ENCODE measurements at places on chromosomes 11 and 22.

GRCh38 chr22:50548040-50548920 is 2.6 kb downstream of the KLHDC7B start:
- DNase-seq: no peak

GRCh38 chr22:26912655-26913345 is 255.4 kb downstream of the MIAT start:
- DNase-seq: no peak

DNA sequence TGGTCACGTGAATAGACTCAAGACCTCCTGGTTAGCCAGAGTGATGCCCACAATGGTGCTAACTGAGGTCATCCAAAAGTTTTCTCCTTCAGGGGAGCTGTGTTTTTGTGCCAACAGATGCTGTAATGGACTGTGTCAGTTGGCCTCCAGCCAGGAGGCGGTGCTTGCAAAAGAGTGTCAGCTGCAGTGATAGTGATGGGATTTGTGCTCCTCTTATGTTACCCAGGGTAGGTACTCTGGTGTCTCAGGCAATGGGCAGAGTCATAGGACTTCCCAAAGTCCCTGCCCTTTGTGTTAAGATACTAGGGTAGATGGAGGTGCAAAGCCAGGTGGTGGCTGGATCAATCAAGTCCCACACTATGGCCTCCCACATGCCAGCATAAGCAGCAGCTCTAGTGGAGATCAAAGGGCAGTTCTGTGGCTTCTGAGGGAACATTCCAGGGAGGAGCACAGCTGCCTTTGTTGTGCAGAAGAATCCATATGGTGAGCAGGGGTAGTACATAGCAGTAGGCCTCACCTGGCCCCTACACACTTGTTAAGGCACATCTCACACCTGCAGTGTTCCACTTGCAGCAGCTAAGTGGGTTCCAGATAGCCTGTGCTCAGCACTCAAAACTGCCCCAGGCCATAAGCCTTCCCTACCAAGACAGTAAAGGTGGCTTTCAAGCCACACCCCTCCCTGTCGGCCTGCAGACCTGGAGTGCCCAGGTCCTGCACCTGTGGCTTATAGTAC is 9.4 kb upstream of the FANCF start:
- no peak for DNase-seq

DNA sequence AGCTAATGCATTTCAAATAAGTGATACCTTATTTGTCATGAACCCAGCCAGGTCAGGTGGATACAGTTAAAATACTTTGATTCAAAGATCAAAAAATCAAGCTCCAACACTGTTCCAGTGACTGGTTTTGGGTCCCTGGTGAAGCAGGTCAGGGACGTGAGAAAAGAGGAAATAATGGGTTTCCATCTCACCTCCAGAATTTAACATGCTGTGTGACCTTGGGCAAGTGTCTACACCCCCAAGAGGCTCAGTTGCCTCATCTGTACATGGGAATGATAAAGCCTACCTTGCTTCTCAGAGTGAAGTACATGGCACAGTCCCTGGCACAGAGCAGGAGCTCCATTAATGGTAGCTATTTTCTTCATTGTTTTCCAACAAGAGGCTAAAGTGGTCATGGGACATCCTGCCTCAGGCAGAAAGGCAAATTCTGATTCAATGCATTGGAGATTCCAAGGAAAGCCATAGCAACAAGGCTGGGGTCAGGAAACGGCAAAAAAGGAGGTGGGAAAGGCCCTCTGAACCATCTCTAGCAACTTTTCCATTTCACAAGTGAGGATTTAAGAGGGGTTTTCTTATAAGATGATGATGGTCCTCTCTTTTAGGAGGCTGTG is 108.5 kb downstream of the CSNK2A3 start:
- DNase-seq: no peak

- no peak for DNase-seq
Measured at GRCh38 chr11:69540118-69541000, 58.9 kb downstream of the LINC01488 start.

DNA sequence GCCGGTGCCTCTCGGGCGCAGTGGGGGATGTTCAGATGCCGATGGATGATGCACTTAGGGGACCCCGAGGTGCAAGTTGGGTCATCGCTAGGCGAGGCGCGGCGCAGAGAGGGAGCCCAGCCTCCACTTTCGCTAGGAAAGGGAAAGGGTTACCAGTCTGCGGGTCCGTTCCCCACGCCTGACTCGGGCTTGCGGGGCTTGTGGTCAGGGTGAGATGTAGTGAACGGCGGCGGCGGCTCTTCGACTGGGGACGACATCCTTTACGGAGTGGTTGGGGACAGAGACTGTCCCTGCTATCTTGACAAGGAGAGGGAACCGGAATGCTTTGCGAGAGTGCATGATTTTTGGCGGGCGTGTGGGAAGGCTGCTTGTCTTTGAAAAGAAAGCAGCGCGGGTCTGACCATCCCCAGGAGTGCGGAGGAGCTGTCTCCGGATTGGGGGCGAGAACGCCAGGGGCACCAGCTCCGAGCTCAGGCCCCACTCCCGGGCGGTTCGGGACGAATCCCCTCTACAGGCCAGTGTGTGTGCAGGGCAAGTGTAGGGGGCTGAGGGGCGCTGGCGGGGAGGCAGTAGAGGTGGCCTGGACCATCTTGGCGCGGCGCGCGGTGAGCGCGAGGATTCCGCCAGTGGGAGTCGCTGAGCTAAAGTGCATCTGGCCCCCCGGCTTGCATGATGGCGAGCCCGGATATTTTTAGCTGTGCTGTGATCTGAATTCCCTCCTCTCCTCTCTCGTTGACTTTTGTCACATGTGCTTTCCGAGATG is 1.1 kb downstream of the FAT3 start:
- DNase-seq: peak; percentile 53

Measured in NCI-H1092 treated with DMSO at 0.1 percent for 48 hours (cell line).